ENCODE measurements at places on chromosomes 5 and 9.

DNA sequence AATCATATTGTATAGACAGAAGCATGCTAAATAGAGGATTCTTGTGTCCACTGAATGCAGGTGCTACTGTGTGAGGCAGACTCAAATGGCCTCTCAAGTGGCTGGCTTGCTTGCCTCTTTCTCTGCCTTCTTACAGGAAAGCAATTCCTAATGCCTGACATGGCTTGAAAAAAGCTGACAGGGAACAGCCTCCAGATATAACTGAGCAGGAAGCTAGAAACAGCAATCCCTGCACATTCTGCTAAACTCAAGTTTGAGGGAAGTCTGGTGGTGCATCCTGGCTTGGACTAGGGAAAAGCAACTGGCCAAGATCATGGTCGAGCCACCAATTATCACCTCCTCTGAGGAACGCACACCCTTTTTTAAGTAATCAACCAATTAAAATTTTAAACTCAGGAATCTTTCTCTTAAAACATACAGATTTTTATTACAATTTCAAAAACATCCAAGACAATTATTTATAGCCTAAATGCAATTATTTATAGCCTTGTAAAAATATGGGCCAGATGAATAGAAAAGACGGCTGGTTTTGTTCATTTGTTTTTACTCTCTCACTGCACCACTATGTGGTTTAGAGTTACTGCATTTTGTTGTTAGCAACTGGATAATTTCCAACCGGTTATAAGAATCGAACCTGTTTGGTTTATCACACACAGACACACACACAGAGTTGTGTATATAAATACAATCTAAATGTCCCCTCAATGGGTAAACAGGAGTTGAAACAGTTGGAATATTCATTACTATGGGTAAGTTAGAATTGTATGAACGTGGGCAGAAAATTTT lies 290.9 kb upstream of the ANKRD55 start:
- H3K36me3 ChIP-seq: no peaks in the 10 kb centered on the region
- no peak overlapping the region for H3K4me3 ChIP-seq
- H3K27ac ChIP-seq: peak overlapping the region; percentile 53
- no peak for DNase-seq

- no peaks in the 10 kb centered on the region for H3K36me3 ChIP-seq
- H3K4me1 ChIP-seq: peaks cover 13% of the 10 kb centered on the region
- H3K4me3 ChIP-seq: no peak overlapping the region
- DNase-seq: peak; percentile 82
- peaks cover 4% of the 10 kb centered on the region for H3K27me3 ChIP-seq
Observed at GRCh38 chr9:126150411-126151030, 176.1 kb upstream of the MVB12B start.

- no peaks in the 10 kb centered on the region for H3K4me1 ChIP-seq
- no peak for DNase-seq
- H3K27ac ChIP-seq: no peak overlapping the region
- peaks cover 9% of the 10 kb centered on the region for H3K36me3 ChIP-seq
- no peak overlapping the region for H3K4me3 ChIP-seq
- no peaks in the 10 kb centered on the region for H3K27me3 ChIP-seq
Observed at GRCh38 chr5:52956014-52956413, 33.1 kb upstream of the ITGA2 start.

DNA sequence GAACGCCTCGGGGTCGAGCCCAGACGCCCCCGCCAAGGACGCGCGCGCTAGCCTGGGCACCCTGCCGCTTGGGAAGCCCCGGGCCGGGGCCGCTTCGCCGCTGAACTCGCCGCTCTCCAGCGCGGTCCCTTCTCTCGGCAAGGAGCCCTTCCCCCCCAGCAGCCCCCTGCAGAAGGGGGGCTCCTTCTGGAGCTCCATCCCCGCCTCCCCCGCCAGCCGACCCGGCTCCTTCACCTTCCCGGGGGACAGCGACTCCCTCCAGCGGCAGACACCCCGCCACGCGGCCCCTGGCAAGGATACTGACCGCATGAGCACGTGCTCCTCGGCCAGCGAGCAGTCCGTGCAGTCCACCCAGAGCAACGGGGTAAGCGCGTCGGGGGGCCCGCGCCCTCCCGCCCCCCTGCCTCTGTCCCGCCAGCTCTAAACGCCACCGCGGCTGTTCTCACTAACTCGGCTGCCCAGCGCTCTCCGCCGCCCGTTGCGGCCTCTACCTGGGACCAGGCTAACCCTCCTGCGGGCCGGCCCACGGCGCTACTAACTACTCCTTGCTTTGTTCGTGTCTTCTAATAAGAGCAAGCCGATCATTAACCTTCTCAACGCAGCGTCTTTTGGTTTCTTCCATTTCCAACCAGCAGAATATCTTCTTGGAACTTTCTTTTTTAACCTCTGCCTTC lies 93.6 kb upstream of the OTULINL start:
- DNase-seq: no peak
- H3K4me1 ChIP-seq: peaks cover 9% of the 10 kb centered on the region
- no peaks in the 10 kb centered on the region for H3K27me3 ChIP-seq
- peaks cover 98% of the 10 kb centered on the region for H3K36me3 ChIP-seq
- H3K4me3 ChIP-seq: no peak overlapping the region

DNA sequence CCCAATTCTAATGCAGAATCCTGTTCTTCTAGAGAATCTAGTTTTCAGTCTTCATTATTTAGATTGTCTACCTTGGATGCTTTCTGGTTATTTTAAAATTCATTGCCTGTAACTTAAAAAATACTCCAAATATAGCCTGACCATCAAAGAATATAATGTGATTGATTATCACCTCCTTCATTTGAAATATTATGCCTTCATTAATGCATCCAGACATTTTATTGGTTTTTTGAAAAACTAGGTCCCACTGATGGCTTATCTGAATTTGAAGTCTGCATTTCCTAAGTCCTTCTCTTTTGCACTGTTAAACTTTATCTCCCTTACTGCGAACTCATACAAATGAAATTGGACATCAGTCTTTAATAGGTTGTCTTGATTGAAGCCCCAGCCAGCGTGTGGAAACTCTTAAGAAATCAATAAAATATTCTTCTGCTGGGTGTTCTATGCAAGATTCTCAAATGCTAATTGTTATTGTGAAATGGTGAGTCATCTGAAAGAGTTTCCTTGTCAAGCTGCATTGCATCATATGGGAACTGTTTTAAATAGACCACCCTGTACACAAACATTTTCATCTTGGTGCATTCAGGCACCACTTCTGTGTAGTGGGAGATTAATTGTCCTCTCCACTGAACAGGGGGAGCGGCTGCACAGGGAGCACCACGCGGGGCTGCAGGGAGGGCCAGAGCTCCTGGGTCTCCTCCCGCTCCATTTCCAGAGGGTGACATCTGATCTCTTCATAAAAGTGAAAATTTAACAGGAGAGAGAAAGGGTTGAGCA lies 92.3 kb upstream of the FANCC start:
- no peak for DNase-seq
- H3K4me3 ChIP-seq: no peak overlapping the region
- no peaks in the 10 kb centered on the region for H3K27me3 ChIP-seq
- no peaks in the 10 kb centered on the region for H3K4me1 ChIP-seq
- no peak overlapping the region for H3K27ac ChIP-seq
- no peaks in the 10 kb centered on the region for H3K36me3 ChIP-seq

GRCh38 chr9:105656131-105656921 lies 5.9 kb upstream of the TAL2 start:
- H3K27ac ChIP-seq: no peak overlapping the region
- H3K27me3 ChIP-seq: peaks cover 7% of the 10 kb centered on the region
- no peak for DNase-seq
- peak overlapping the region; percentile 61 for H3K4me3 ChIP-seq
- no peaks in the 10 kb centered on the region for H3K36me3 ChIP-seq

GRCh38 chr5:179475208-179475751 lies 75.1 kb upstream of the RUFY1 start:
- no peaks in the 10 kb centered on the region for H3K27me3 ChIP-seq
- H3K4me1 ChIP-seq: no peaks in the 10 kb centered on the region
- no peaks in the 10 kb centered on the region for H3K36me3 ChIP-seq
- DNase-seq: no peak

GRCh38 chr9:4983601-4984165 lies 1.4 kb upstream of the JAK2 start:
- H3K4me3 ChIP-seq: peak overlapping the region; percentile 89
- no peaks in the 10 kb centered on the region for H3K36me3 ChIP-seq
- peak overlapping the region; percentile 98 for H3K27ac ChIP-seq

- no peak overlapping the region for H3K4me3 ChIP-seq
- H3K27me3 ChIP-seq: peaks cover 35% of the 10 kb centered on the region
- peaks cover 8% of the 10 kb centered on the region for H3K4me1 ChIP-seq
- no peak overlapping the region for H3K27ac ChIP-seq
- no peak for DNase-seq
Observed at GRCh38 chr9:113675475-113675941, 200.6 kb upstream of the ZNF618 start.

DNA sequence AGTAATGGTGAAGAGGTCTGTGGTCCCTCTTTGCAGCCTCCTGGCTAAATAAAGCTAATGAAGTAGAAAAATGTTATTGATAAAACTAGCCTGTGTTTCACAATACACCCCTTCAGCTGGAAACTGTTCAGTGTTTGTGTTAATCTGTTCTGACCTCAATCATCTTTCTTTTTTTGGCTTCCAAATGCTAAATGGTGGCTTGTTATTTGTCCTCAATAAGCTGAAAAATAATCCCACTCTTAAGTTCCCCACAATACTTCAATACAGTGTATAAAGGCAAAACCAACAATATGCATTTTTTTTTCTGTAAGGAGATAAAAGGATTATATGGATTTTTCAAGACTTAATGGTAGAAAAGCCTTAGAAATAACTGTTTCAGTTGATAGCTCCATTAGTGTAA lies 560.5 kb downstream of the TUSC1 start:
- no peak overlapping the region for H3K27ac ChIP-seq
- H3K4me1 ChIP-seq: no peaks in the 10 kb centered on the region
- no peaks in the 10 kb centered on the region for H3K36me3 ChIP-seq
- no peaks in the 10 kb centered on the region for H3K27me3 ChIP-seq

DNA sequence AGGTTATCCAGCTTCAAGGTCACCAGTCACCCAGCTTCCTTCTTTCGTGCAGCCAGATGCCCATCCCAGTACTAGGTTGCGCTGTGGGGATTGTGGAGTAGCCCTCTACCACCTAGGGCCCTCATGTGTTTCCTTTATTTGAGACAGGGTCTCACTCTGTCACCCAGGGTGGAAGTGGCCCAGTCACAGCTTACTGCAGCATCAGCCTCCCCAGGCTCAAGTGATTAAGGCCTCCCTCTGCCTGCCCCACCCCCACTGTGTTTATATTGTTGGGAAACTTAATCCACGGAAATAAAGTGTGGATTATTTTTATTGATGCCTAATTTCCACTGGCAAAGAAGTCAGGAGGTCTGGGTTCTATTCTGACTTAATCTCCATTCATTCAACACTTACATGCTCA lies 4.3 kb downstream of the IL17B start:
- H3K27ac ChIP-seq: peak overlapping the region; percentile 97
- no peak for DNase-seq
- H3K4me3 ChIP-seq: no peak overlapping the region
- peaks cover 16% of the 10 kb centered on the region for H3K4me1 ChIP-seq

DNA sequence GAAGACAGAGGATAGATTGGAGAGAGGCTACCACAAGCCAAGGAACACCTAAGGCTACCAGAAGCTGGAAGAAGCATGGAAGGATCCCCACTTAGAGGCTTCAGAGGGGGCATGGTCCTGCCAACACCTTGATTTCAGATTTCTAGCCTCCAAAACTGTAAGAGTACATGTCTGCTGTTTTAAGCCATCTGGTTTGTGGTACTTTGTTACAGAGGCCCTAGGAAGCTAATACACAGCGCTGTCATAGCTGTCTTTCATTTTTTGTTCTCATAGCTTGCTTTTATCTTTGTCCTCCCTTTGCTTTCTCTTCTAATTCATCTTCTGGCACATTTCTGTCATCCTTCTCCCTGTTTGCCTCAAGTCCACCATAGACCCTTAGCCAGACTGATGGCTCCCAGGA lies 104.5 kb downstream of the ATP10B start:
- no peaks in the 10 kb centered on the region for H3K27me3 ChIP-seq
- H3K27ac ChIP-seq: no peak overlapping the region
- H3K36me3 ChIP-seq: no peaks in the 10 kb centered on the region

DNA sequence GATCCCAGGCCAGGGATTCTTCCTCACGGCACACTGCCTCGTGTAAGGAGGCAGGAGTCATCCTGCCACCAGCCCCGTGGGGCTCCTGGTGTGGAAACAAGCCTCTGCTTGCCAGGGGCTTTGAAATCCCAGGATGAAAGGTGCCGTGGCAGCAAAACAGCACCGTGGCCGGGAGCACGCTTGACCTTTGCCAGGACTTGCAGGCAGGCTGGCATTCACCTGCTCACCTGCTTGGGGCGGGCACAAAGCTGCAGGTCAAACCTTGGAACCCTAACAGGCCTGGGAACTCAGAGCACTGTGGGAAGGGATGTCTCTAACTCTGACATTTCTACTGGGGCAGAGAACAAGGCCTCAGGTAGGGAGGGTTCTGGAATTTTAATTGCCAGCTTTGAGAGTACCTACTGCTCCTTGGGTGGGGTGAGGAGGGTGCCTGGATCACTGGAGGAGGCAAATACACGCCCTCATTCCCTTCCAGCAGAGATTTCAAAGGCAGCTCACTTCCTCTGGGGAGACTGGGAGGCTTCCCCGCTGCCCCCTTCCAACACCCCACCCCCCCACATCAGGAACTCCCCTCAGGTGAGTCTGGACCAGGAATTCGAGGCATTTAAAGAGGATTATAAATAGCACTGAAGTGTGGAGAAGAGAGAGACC lies 45.6 kb upstream of the STXBP1 start:
- no peak for DNase-seq
- H3K27ac ChIP-seq: peak overlapping the region; percentile 90
- H3K36me3 ChIP-seq: peaks cover 4% of the 10 kb centered on the region
- no peaks in the 10 kb centered on the region for H3K27me3 ChIP-seq
- H3K4me1 ChIP-seq: peaks cover 74% of the 10 kb centered on the region

DNA sequence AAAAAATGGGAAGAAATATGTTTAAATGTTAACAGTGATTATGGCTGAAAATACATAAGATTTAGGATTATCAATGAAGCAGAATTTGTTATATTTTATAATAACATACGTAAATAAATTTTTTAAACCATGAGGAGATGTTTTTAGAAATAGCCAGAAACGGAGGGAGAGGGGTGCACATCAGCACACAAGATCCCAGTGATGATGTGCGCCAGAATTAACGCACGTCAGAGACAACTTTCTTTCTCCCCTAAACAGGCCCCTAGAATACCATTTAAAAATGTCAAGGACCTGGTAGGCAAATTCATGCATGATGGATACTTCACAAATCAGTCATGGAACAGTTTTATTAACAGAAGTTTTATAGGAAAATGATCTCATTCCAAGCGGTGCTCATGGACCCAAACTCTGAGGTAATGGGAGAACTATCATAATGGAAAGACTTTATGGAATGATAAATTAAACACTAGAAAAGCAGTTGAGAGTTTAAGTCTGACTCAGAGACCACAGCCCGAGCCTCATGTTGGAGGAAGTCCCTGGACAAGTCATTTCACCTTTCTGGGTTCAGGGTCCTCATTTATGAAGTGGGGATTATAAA lies 258.9 kb upstream of the GAS1 start:
- H3K4me1 ChIP-seq: no peaks in the 10 kb centered on the region
- no peaks in the 10 kb centered on the region for H3K27me3 ChIP-seq
- DNase-seq: no peak
- H3K4me3 ChIP-seq: no peak overlapping the region
- no peaks in the 10 kb centered on the region for H3K36me3 ChIP-seq

Data from esophagus muscularis mucosa (tissue), 4 donors.